ENCODE measurements at places on chromosomes 11 and 22.

DNA sequence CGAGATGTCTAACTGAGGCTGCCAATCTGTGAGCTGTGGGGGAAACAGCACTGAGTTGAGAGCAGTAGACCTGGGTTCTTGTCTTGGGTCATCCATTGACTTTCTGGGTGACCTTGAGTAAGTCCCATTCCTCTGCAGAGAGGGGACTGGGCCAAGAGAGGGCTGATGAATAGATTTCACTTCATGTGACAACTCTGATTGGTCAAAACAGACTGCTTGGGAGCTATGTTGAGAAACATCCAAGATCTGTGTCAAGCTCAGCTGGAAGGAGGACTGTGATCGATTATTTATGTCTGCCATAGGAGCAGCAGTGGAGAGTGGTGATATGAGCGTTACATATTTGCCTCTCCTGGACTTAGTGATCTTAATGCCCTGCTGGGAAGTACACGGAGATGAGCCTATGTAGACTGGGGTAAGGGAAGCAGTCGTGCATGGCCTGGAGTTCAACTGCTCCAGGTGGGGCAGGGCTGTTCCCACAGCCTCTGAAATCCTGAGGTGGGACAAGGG, 47.7 kb downstream of the OTOG start:
- DNase-seq: no peak

- no peak for DNase-seq
Measured at GRCh38 chr11:71425409-71425808, 22.8 kb downstream of the DHCR7 start.

DNA sequence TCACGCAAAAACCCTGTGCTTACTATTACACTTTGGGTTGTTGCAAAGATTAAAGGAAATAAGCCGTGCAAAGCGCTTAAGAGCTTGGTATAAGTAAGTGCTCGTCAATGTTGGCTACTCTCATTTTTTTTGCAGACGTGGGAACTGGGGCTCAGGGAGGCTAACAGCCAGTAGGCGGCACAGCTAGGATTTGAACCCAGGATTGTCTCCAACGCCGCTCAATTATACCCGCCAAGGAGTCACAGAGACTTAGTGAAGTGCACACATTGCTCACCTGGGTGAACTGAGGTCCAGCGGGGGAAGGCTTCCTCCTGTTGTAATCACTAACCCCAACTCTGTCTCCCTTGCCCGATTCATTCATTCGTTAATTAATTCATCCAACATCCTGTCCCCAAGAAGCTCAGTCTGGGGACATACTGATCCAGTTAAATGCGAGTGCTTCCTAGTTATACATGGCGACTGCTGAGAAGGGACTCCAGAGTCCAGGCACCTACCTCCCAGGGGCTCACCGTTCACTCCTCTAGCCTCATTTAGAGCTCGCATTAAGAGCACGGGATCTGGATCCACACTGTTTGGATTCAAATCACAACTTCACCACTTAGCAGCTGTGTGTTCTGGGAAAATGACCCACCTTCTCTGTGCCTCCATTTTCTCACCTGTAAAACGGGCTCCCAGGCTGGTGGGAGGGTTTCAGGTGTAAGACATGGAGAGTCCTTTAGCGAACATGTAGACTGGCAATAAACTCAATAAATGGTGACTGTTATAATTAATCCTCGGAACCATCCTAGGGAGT, 838 bp upstream of the MTFP1 start:
- no peak for DNase-seq

DNA sequence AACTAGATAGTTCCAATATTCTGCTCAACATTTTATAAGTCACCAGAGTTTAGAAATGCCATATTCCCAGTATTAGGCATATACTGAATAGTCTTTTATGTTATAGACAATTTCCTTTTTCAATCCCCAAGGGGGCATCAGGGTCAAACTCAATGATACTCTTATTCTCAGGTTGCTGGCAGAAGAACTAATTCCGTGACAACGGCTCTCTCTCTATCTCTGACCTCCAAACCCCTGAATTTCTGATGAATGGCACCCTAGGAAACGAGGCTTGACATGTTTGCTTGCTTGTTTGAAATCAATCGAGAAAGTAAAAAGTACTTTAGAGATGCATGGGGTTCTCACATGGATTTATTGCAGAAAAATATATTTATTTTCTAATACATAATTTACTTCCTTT, 160.1 kb downstream of the CASP12 start:
- no peak for DNase-seq

GRCh38 chr11:44787981-44788380, 61.2 kb downstream of the TSPAN18 start:
- no peak for DNase-seq

DNA sequence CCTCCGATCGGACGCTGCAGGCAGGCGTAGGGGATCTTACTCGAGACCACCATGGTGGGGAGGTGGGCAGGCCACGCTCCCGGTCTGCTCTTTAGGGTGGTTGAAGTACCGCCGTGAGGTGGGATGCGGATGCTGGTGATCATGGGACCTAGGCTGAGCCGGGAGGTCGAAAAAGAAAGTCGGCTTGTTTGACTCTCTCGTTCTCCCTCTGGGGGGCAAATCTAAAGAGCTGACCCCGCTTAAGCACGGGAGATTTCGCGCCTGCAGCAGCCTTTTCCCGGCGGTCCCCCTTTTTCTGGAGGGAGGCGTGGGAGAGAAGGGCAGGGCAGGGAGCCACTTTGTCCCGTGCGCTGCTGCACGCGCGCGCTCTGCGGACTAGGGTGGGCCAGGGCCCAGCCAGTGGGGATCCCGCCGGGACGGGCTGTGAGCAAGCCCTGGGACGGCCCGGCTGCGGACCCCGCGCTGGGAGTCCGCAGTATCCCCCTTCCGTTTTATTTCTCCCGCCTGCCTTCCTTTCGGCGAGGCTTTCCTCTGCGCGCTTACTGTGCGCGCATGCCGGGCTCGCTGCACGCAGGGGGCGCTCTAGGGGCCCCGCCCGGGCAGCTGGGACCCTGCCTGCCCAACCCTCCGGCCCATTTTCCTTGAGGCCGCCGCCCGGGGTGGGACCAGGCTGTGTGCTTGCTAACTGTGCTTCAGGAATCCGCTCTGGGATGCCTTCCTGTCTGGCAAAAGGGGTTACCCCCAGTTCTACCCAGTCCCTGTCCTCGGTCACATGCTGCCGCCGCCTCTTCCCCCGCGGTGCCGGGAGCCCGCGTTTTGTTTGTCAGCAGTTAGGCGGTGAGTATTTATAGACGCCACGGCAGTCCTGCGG, 81.0 kb downstream of the PRR5L start:
- DNase-seq: no peak

DNA sequence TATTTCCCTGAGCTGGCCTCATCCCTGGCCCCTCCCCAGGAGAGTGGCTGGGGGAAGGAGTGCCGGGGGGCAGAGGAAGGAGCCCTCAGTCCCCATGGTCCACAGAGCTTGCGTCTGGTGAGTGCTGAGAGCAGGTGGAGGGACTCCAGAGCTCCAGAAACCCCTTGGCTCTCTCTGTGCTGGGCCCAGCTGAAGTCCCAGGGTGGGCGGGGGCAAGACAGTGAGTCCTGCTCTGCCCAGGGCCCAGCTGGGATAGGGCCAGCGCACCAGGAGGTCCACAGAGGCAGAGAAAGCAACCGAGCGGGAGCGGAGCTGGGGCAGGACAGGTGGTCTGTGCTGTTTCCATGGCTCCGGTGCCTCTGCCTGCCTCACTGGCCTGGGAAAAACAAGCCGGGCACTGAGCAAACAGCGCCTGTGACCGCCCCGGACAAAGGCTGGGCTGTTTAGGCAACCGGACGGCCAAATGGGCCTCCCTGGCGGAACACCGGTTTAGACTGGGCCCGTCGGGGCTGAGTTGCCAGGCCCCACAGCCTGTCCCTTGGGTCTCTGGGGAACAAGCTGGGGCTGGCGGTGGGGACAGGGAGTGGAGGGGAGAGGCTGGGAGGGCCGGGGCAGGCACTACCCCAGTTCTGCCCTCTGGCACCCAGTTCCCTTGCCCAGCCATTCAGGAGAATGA, 34.1 kb upstream of the WNT7B start:
- DNase-seq: no peak

DNA sequence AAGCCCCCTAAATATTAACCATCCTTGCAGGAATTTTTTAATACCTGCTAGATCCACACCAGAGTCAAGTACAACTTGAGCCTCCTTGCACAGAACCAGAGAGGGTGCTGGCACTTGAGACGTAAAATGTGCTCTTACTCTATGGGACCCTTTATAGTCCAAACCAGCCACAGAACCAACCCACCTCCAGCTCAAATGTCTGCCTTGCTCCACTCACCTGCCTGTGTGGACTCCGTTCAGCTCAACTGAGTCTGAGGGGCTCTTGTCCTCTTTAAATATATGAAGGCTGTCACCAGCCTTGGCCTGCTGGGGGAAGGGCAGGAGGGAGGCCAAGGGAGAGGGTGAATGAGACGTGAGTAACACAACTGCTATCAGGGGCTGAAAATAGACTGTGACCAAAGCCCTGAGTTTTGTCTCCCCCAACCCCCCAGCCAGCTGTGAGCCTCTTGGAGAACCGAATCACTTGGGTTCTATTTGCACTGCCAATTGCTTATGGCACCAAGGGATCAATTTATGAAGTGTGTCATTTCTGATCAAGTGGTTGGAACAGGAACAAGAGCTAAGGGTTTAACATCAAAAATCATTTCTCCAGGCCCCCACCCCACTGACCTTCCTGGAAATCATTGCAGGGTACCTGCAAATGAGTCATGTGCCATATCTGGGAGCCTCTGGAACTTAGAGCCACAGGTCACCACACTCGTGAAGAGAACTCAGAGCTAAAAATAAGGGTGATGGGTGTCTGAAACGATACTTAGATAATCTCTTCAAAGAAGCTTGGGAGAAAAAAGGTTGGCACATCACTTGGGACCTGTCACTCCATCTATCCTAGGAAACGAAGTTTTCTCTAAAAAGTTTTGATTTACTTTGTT, at the start of gene CSRP3:
CSRP3 (minus strand) TSS at position 247 of the 869 bp plus-strand sequence. CDS start 9,535 bp downstream, outside the sequence.
- DNase-seq: no peak

DNA sequence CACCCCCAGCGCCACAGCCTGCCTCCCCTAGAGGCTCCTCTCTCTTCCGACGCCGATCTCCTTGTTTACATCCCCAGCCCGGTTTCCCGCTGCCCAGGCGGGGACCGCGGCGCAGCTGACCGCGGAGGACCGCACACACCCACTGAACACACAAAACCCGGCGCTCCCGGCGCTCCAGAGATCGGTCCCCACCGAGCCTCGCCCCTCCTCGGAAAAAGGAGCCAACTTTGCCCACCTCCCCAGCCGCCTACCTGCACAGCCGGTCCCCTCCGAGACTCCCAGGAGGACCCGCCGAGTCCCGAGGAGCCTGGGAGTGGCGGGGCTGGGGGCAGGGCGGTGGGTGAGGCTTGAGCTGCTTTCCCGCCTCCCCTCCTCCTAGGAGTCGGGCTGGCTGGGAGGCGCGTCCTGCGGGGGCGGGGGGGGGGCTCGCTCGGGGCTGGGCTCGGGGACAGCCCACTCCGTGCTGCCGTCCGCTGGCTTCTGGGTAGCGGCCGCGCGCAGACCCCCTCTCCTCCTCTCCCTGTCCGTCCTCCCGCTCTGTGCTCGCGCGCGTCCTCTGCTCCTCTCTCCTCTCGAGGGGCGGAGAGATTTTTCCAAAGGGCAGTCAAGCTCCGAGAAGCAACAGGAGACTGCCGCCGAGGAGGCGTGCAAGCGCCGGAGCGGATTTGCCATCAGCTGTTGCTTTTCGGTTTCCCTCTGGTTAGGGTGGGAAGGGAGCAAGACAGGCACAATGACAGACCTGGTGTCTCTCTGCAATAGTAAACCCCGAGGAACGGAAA, at the start of gene FXYD6:
FXYD6 (minus strand) TSS at position 318 of the 779 bp plus-strand sequence. CDS start 33,882 bp downstream, outside the sequence.
- DNase-seq: peak; percentile 68

GRCh38 chr11:85694385-85694980, 8.5 kb upstream of the CCDC89 start:
- no peak for DNase-seq

- no peak for DNase-seq
Measured at GRCh38 chr11:11244470-11245080, 108.5 kb downstream of the CSNK2A3 start.

- no peak for DNase-seq
Measured at GRCh38 chr11:111923951-111924350, 5.2 kb downstream of the C11orf52 start.

GRCh38 chr11:92845805-92846204, 123.6 kb upstream of the MTNR1B start:
- no peak for DNase-seq

DNA sequence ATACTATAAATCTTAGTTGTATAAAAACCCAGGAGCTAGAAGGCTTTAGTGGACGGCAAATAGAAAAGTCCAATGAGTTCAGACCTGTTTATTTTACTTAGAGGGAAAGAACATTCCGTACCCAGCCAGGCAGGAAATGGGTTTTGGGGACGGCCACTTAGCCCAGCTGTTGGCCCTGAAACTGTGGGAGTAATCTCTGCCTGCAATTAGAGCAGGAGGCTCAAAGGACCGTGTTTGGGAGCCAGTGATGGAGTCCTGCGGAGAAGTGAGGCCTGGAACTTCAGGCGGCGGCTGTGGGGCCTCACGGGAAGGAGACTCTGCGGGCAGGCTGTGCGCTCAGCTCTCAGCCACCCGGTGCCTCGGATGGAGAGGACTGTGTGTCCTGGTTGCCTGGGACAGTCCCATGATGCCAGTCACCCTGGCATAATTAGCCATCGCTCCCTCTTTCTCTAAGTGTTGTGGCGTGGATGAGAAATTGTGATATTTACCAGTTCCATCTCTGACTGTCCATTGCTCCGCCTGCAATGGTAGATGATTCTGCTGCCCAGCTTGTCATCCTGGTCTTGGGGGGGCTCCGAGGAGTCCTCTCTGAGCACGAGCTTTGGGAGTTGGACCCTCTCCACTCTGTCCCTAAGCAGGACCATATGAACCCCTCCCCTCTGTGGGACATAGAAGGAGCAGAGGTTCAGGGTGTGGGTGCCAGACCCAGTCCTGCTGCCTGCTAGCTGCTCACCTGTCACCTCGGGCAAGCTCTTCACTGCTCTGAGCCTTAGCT, 530.3 kb downstream of the TBC1D22A start:
- DNase-seq: no peak

- DNase-seq: no peak
Measured at GRCh38 chr11:19394525-19395016, 153.8 kb upstream of the E2F8 start.

- DNase-seq: no peak
Measured at GRCh38 chr22:21736084-21736642, 569 bp upstream of the YPEL1 start.

- peak; percentile 14 for DNase-seq
Measured at GRCh38 chr11:69298267-69299022, 4.5 kb downstream of the MYEOV start.

DNA sequence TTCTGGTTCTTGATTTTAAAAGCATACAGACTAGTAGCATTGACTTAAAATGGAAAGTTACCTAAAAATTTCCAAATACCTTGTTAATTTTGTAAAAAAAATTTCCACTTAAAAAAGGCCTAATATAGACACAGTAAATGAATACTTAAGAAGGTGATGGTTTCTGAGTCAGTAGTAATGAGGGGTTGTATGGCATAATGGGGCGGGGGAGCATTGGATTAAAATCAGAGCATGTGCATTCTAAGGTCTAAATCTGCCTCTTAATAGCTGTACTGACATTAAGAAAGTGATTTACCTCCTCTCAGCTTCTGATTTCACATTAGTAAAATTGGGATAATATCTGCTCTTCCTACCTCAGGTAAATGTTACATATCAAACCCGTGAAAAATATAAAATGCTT, 446.5 kb downstream of the AASDHPPT start:
- no peak for DNase-seq

- DNase-seq: peak; percentile 40
Measured at GRCh38 chr11:26276798-26277424, 55.0 kb upstream of the ANO3 start.

- no peak for DNase-seq
Measured at GRCh38 chr11:70255477-70256116, 14.9 kb upstream of the PPFIA1 start.

All from skin of body (tissue), 3 donors.